ENCODE measurements at places on chromosomes 2 and 18. TPM values are rescaled to one million over a fixed set of nuclear protein-coding genes. Genes with fewer than 3 reads are reported as not detected.

The RAMP1 gene
- 525 TPM for total RNA-seq

The RFTN2 gene
- 18.9 TPM for total RNA-seq

The CASP10 gene
- total RNA-seq = 12.3 TPM

The GKN1 gene
- not detected for total RNA-seq

DNA sequence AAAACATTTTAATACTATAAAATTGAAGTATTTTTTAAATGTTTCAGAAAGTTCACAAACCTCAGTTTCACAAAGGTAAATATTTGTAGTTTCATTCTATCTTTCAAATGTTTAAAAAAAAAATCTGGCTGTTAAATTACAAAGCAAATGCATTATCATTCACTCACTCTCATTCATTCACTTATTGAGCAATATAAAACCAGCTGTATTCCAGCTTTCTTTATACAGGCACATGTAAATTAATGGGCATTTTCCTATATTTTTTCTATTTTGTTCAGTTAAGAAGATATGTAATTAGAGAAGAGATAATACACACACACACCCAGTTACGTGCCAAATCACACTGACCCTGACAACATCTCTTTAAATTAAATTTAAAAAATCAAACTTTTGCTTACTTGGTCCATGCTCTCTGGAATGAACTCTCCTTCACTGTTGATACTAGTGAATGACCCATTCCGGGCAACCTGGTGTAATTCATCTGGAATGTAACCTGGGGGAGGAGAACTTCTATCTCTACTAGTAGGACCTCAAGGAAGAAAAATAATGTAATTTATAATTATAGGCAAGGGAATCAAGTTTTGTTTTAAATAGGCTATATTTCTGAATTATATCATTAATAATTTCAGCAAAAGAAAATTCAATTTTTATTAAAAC lies 32.5 kb upstream of the ERCC3 start:
- DNase-seq = no peak

DNA sequence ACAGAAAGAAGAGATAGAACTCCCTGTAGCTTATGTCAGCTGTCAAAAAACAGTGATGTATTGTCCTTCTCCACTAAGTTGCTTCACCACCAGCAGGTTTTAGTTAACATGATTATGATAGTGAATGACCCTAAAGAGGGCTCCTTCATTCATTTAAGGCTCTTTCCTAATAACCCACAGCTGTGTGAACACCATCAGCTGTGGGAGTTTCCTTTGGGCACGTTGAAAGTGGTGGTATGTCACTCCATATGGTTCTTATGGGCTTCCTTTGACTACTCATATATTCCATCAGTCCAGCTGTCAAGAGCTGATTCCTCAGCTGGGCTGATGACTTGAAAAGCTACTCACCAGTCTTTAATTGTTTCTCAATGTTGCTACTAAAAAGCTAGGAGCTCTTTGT lies 210.3 kb downstream of the UBE2E3 start:
- no peak for DNase-seq

- no peak for DNase-seq
Measured at GRCh38 chr18:24991141-24992060, 360.6 kb downstream of the ZNF521 start.
